M059J (cell line): ENCODE measurements at places on chromosomes 12 and 14.

DNA sequence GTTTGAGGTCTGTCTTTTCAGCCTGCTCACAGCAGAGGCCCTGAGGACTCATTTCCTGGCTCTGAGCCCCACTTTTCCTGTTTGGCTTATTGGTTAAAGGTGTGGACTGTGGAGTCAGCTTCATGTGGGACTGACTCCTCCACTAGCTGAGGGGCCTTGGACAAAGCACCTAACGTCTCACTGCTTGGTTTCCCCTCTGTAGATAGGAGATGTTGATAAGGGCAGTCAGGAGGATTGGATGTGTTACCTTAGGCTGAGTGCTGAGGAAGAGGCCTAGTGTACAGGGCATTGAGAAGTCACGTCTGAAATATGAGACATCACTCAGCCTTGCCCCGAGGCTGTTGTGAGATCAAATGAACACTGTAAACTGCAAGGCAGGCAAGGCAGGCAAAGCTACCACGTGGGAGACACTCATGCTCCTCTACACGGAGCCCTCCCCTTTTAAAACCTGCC is 27.1 kb upstream of the TCL1A start:
- peak; percentile 72 for DNase-seq

- DNase-seq: peak; percentile 45
Observed at GRCh38 chr14:61101803-61102548, 120.9 kb downstream of the SLC38A6 start.

- peak; percentile 95 for DNase-seq
Observed at GRCh38 chr14:76958980-76959710, 69.4 kb downstream of the IRF2BPL start.

GRCh38 chr12:103415681-103416080 is 80.1 kb downstream of the C12orf42 start:
- DNase-seq: no peak

GRCh38 chr14:96442355-96442754 is 50.4 kb downstream of the AK7 start:
- no peak for DNase-seq

DNA sequence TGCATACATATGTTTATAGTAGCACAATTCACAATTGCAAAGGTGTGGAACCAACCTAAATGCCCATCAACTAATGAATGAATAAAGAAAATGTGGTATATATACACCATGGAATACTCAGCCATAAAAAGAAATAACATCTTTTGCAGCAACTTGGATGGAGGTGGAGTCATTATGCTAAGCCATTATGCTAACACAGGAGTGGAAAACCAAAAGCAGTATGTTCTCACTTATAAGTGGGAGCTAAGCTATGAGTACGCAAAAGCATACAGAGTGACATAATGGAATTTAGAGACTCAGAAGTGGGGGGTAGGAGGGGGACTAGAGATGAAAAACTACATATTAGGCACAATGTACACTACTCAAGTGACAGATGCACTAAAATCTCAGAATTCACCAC is 16.2 kb upstream of the SPTSSA start:
- no peak for DNase-seq

GRCh38 chr12:76069339-76069738 is 15.1 kb downstream of the NAP1L1 start:
- no peak for DNase-seq

- no peak for DNase-seq
Observed at GRCh38 chr14:82642425-82642824, 1108.8 kb upstream of the SEL1L start.

GRCh38 chr12:121981456-121981855 is 40.2 kb upstream of the BCL7A start:
- DNase-seq: no peak

GRCh38 chr14:48703728-48704467 is 882.3 kb downstream of the RPS29 start:
- no peak for DNase-seq

GRCh38 chr12:129276361-129277060 is 423.2 kb downstream of the GLT1D1 start:
- no peak for DNase-seq

- DNase-seq: no peak
Observed at GRCh38 chr12:46105735-46106134, 115.4 kb upstream of the SCAF11 start.

- no peak for DNase-seq
Observed at GRCh38 chr12:40123496-40123895, 17.6 kb upstream of the SLC2A13 start.

GRCh38 chr12:55515696-55516095 is 23.5 kb downstream of the OR6C68 start:
- no peak for DNase-seq

- peak; percentile 40 for DNase-seq
Observed at GRCh38 chr12:43776498-43776897, 17.7 kb downstream of the IRAK4 start.

GRCh38 chr14:58738189-58738836 is 100.6 kb downstream of the DACT1 start:
- DNase-seq: peak; percentile 90

DNA sequence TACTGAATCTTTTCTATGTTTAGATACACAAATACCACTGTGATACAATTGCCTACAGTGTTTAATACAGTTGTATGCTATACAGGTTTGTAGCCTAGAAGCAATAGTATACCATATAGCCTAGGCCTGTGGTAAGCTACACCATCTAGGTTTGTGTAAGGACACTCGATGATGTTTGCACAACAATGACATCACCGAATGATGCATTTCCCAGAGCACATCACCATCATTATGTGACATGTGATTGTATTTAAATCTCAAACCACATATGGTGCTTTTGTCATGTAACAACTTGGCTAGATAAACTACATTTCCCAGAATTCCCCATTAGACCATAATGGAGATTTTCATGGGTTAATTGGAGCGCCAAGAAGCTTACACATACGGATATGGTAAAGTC is 128.4 kb upstream of the CPNE8 start:
- no peak for DNase-seq
